Activated naive CD4-positive, alpha-beta T cell treated with anti-CD3 and anti-CD28 coated beads for 36 hours (primary cell): ENCODE measurements at places on chromosomes 7 and 10.

DNA sequence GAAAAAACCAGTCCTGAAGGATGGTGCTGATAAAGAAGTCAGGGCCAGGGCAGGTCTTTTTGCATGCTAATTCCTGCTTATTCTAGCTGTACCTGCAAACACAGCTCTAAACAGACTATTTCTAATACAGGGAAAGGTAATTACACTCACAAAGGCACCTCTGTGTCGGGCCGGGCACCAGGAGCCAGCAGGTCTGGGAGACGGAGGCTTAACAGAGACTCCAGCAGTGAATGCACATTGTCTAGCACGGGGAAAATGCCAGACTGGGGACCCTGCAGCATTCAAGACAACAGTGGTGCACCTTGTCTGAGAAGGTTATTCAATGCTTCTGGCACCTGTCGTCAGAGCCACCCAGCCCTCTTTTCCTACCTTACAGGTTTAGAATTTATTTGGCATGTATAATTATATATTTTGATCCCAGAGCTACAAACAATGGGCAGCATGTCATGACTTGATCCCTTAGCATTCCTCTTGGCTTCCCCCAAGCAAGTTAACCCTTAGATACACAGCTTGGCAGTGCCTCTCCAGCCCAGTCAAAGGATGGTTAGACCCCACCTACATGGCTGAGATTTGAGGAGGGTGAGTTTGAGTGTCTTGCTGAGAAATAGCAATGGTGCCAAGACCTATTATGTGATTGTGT is 185.2 kb downstream of the SLC25A13 start:
- DNase-seq = no peak

DNA sequence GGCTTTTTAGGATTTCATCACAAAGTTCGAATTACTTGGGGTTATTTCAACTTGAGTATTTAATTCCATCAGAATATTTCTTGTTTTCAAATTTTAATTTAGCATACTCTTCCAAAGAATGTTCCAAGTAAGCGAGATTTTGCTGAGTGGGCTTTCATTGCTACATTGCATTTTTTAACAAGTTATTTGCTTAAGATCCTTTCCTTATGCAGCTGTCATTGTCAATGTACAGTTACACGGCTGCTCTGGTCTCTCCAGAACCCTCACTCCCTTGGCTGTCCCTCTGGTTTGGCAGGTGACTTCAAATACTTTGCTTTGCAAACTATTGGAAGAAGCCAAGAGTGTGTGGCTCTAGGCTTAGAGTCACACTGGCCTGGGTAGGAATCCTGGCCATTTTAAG is 80.0 kb downstream of the CFAP58 start:
- DNase-seq = no peak

DNA sequence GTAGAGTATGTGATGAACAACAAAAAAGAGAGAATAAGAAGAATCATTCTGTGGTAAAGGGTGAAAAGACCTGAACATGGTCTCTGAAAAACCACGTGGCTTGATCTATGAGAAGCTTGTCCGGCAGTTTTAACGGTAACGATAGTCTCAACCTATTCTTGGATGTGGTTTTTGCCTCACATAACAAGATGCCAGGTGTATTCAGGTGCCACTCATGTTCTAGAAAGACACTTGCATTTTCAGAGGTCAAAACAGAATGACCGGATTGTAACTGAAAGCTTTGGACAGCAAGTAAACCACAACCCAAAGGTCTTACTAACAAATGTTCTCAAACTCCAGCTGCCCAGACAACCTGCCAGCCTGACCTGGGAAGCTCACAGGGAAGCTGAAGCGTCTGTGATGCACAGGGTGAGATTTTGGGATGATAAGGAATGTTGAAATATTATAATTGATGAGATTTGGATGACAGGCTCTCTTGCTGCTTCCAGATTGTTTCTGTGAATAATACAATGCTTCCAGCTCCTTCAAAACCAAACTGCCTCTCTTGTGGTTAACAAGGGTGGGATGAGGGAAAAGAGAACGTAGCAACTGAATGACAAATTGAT is 137.4 kb upstream of the GRB10 start:
- no peak for DNase-seq

DNA sequence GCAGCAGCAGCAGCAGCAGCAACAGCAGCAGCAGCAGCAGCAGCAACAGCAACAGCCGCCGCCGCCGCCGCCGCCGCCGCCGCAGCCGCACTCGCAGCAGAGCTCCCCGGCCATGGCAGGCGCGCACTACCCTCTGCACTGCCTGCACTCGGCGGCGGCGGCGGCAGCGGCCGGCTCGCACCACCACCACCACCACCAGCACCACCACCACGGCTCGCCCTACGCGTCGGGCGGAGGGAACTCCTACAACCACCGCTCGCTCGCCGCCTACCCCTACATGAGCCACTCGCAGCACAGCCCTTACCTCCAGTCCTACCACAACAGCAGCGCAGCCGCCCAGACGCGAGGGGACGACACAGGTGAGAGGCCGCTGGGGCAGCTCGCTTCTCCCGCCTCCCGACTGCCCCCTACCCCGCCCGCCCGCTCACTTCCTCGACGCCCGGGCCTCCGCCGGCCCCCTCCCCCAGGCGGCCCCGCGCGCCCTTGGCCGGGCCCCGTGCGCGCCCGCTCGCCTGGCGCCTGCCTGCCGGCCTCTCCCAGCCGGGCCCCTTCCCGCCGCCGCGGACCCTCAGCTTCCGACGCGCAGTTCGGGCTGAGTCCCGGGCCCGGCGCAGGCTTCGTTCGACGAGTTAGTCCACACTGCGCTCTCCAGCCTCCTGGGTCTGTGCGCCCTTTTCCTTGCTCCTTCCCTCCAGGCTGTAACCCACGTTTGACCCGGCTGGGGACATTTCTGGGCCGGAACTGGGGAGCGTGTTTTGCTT is 882 bp downstream of the DLX6 start:
- peak; percentile 42 for DNase-seq

DNA sequence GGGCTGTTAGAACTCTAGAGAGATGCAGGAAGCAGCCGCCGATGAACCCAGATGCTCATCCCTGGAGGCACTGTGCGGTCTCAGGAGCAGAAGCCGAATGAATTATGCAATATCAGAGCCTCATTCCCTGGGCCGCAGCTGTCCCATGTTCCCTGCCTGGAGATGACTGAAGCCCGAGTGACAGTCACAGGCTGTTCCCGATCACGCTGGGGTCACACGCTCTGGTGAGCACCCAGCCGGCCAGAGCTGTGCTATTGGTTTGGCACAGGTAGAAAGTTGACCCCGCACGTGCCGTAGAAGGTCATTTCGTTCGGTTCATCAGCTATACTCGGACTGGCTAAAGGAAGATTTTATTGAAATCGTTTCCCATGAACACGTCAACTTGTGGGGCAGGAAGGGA is 140.5 kb upstream of the SH2B2 start:
- no peak for DNase-seq

DNA sequence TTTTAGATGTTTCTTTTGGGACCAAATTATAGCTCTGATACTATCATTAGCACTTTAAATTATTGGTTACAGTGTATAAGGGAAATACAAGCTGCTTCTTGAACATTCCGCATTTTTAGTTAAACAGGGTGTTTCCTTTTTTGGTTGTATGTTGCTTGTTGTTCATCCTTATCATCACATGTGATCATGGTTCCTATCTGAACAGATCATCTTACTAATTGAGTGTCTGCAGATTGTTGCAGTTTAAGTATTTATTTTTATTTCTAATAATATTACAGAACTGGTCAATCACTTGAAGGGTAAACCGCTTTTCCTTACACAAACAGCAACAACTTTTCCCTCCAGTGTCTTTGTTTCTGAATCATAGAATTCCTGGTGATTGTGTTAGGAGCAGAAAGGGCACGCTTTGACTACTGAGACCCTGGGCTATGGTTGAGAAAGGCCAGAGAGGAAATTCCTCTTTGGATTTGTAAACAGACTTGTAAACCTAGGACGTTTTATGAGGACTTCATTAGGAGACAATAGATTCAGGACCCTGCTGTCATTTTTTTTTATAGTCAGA is 37.2 kb downstream of the CHN2 start:
- DNase-seq = no peak

DNA sequence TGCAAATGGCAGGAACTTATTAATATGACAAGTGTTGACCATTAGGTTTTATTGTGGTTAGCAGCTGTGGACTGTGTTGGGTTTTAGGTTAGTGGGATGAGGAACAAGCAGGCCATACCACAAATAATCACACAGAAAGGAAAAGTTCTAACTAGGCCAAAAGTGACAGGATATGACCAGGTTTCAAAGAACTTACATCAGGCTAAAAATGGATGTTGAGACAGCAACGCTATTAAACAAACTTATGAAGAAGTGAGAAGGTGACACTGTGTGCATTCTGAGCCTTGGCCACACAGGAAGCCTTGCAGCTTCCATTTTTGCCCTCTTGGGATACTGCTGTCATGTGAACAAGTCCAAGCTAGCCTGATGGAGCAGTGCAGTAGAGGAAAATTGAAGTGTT is 568.8 kb downstream of the HTR7 start:
- DNase-seq = no peak

- DNase-seq = no peak
Measured at GRCh38 chr7:4025694-4026615, 656.1 kb upstream of the FOXK1 start.

- DNase-seq = no peak
Measured at GRCh38 chr10:96584035-96584434, 2.8 kb downstream of the TM9SF3 start.

GRCh38 chr7:150569245-150569955 is 2.2 kb downstream of the GIMAP4 start:
- DNase-seq = no peak

DNA sequence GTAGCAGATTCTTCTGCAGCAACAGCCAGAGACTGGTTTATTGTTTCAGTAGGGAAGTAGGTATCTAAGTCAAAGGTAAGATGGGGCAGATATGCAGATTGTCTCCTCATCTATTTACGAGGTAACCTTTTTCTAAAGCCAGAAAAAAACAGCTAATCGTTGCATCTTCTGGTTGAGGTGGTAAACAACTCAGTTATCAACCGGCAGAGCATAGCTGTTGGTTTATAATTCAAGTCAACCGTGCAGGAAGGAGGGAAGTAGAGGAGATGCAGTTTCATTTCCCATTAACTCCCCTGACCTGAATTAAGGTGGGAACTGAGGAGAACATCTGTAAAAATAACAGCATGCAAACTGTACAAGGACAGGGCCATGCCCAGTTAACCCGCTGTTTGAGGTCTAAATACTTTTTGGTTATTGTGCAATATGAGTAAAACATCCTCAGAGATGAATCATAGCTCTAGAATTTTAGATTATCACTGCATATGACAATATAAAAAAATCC is 156.5 kb upstream of the ITGB1 start:
- no peak for DNase-seq

DNA sequence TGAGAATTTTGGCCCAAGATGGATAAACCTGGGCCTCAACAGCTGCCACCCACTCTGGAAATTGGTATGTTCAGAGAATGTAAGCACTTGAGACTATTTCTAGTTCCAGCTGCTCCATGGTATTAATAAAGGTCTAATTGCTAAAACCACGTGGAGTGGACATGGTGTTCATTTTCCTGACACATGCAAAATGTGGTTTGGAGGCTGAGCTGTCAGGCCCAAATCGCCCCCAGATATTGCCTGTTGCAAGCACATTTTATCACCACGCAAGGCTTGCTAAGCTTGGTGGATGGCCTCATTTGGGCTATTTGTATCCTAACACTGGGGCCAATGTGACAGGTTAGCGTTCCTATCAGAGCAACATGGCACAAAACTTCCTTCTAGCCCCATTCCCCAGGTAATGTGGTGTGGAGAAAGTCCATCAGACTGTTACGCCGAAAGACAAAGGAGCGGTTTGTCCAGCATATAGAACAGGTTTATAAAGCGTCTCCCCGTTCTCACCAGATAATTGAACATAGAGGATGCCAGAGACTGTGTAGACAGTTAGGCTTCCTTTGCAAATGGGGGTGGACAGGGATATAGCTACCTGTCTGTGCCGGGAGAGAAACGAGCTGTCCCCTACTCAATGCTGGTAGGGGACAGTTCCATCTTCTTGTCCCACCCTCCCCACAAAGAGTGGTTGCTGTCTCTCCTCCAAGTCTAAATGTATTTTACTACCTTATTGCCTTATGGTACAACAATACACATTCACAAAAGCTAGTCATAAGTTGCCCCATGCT is 78.0 kb upstream of the ANKRD1 start:
- no peak for DNase-seq

DNA sequence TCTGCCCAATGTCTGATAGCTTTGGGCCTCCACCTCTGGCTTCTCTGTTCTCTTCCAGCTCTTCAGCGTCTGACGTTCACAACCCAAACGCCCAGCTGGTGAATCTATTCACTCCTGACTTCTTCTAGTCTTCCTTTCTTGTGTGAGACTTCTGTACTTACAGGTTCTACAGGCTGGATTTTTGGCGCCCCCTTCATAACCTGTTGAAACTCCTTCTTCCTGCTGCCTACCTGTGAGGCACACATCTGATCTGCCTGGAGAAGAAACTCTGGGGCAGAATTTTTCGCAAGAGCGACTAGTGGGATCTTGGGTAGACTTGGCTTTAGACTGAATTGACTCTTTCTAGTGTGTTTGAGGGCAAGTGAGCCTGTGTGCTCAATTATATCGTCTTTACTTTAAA is 249.3 kb downstream of the REEP3 start:
- DNase-seq = no peak

DNA sequence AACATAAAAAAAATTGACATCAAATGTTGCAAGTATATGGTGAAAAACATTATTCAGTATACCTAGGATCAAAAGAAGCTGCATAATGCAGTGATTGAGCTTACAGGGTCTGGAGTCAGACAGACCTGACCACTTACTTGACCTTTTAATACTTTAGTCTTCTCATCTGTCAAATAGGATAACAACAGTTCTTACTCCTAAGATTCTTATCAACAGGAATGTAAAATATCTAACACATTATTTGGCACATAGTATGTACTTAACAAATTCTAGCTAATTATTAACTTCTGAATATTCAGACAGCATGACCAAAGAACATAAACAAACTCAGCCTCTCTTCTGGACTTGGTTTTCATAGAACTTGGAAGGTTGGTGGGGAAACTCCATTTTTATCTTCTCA is 45.6 kb upstream of the PIP4K2A start:
- DNase-seq = no peak

DNA sequence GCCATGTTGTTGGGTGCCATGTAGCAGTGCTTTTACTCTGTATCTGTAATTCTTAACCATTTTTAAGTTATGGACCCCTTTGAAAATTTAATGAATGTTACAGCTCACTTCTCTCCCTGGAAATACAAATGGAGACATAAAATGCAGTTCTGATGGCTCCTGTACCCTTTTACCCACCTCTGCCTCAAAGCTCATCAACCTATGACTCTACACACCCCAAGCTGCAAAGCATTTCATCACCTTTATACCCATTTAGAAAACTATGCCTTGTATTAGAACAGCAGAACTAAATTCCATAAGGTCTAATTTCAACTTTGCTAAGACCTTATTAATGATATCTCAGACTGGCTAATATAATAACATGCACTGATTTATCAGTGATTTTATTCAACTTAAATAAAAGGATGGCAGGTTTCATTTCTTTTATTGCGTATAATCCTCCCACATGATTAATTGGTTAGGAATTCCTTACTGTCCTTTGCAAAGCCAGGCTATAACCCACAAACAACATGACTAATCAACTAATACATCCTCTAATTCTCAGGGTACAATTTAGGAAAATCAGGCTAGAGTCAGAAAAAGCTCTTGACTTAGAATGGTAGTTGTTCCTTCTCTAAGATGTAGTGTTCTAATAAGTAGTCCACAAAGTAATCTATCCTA is 68.1 kb downstream of the CPEB3 start:
- DNase-seq = no peak
